ENCODE measurements at places on chromosomes 4 and X.
A peak's percentile ranks its signal among the peaks of the same experiment; 100 is the strongest.

DNA sequence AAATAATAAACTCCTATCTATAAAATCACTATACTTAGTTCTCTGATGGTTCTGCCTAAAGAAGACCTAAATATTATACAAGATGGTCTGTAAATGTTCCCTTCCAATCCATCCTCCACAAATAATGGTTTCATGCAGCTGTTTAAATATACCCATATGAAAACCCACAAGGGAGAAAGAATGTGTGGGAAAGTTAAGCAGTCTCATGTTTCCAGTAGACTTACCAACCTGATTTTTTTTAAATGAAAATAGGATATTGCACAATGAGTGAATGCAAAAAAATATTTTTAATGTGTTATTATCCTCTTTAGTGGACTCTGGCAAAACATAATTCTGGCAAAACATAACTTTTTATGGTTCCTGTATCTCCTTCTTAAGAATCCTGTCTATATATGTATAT is 23.3 kb downstream of the CAMK2D start:
- DNase-seq: no peak

DNA sequence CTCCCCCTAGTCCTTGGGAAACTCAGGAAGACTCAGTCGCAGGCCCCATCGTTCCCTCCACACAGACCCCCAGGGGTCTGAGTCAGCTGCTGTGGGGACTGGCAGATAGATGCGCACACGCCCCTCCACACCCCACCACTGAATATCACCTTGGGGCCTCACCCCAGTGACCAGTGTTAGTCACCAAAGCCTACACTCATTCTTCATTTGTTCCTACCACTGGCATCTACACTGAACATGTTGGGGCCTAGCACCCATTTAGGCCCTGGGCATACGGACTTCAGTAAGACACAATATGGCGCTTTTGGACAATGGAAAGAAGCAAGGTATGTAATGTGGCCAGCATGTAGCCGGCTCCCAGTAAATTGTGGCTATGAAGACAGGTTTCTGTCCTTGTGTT is 154.1 kb upstream of the PJA1 start:
- DNase-seq: no peak

- DNase-seq: no peak
Observed at GRCh38 chrX:72569786-72570185, 2.9 kb downstream of the HDAC8 start.

DNA sequence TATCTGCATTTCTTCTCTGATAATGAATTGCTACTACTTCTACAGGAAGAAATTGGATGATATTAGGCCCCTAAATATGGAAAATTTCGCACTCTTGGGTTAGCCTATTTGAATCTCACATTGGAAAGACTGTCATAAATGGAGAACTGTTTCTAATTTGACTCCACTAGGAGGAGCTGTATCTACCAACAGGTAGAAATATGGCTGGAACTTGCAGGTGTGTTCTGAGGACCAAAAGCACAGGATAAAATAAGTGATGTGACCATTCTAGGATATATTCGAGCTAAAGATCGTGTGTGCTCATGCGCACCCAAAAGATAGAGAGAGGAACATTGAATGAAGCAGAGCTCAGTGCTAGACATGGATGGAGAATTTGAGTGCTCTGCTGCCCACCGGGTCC is 4.8 kb upstream of the NKAP start:
- DNase-seq: no peak

DNA sequence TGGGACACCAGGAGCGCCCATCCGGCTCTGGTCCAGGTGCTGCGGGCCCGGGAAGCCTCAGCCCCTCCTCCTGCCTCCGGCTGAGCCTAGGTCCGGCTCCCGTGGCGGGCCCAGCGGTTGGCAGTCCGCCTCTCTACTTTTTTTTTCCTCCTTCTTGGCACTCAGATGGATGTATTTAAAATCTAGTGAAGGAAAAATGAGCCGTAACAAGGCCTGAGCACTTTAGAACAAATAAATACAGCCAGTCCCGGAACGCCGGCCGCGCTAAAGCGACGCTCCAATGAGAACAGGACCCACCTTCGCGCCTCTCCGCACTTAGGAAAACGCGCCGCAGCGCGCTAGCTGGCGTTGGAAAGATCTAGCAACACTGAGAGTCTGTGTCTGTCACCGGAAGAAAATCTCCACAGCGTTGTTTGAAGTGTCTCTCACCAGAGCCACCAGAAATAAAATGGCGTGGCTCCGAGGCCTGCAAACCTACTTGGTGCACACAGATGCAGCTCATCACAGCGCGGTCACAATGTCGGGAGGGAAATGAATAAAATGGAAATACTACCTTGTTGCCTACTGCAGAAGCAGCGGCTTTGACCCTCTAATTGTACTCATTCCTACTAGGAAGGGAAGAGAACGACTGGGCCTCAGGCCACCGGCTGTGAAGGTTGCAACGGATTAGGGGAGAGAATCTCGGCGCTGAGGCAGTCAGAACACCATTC is 4.7 kb downstream of the NEUROG2 start:
- DNase-seq: no peak

- DNase-seq: no peak
Observed at GRCh38 chrX:63934160-63934559, 149.1 kb upstream of the ARHGEF9 start.

- DNase-seq: no peak
Observed at GRCh38 chrX:63930140-63930539, 145.1 kb upstream of the ARHGEF9 start.

- no peak for DNase-seq
Observed at GRCh38 chr4:62320612-62321011, 1120.5 kb downstream of the ADGRL3 start.

DNA sequence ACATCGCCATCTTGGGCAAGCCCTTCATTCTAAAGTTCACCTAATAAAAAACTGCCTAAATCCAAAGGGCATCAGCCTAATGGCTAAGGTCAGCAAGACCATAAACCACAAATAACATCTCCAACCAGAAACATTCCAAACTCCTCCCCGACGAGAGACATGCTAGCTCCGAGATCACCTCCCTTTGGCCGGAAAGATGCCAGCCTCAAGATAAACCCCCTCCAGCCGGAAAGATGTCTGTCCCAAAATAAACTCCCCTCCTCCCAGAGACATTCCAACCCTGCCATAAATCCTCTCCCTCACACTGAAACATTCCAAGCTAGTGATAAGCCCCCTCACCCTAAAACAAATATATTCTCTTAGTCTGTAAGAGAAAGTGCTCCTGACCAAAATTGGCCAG is 13.3 kb upstream of the DYNLT3 start:
- DNase-seq: no peak

DNA sequence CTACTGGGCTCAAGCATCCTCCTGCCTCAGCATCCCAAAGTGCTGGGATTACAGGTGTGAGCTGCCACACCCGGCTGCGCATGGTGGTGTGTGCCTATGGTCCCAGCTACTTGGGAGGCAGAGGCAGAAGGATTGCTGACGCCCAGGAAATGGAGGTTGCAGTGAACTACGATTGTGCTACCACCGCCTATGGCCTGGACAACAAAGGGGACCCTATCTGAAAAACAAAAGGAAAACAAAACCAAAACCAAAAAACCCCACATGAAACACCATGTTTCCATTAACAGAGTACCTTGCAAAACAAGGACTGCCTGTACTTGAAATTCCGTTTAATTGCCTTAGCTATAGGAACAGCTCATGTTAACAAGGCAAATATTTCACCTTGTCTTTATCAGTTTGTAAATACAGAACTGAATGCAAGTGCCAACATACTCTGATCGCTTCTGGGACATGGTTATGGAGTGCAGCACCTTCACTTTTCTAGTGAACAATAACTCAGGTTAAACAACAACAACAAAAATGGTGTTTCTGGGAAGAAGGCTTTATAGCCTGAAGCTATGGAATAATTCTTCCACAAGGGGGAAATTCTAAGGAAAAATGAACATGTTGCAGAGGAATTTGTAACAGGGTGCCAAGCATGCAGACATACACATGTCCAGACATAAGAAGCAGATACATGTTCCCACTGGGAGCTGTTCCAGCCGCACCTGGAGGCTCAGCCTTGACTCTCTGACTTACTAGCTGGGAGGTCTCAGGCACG is 73.2 kb upstream of the STS start:
- no peak for DNase-seq

DNA sequence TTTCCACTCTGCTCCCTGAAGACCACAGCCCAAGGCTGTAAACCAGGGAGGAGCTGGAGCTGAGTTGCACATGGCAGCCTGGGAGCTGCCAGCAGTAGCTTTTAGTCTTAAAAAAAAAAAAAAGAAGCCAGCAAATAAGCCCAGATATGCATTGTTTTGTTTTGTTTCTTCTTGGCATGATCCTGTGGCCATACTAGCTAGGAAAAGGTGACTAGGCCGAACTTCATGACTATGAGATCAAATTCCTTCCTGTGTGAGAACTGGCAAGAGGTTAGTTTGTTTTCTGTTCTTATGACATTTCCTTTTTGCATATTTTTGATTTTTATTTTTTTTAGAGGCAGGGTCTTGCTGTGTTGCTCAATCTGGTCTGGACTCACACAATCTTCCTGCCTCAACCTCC is 323.3 kb downstream of the DCTD start:
- no peak for DNase-seq

GRCh38 chr4:94757192-94758140 is at the start of gene BMPR1B:
Gene BMPR1B, plus strand, starts transcription at chr4:94757955. Its CDS starts 346,470 bp downstream, at chr4:95104425.
- DNase-seq: no peak

- DNase-seq: peak; percentile 35
Observed at GRCh38 chr4:103008875-103009729, 10.4 kb downstream of the SLC9B1 start.

Data from CD4-positive, alpha-beta memory T cell (primary cell).